ENCODE measurements at places on chromosomes 12 and 14. TPM values are rescaled to one million over a fixed set of nuclear protein-coding genes. Genes with fewer than 3 reads are reported as not detected.

Gene INSM2
- total RNA-seq = not detected

Gene NELL2
- total RNA-seq = 16.4 TPM

Gene TSPAN19
- not detected for total RNA-seq

Gene PZP
- total RNA-seq = not detected

Gene AICDA
- total RNA-seq = not detected

Gene SERPINA10
- not detected for total RNA-seq

Gene EP400
- total RNA-seq = 66.6 TPM

Gene ERG28
- 17.8 TPM for total RNA-seq

Gene ZNF140
- 15.1 TPM for total RNA-seq

Gene C1S
- 2.4 TPM for total RNA-seq

Gene NANOG
- not detected for total RNA-seq

Gene MIP
- not detected for total RNA-seq

Gene ACSS3
- total RNA-seq = not detected

Gene GALNT16
- total RNA-seq = 0.02 TPM

- H3K27ac ChIP-seq = no peak overlapping the region
- peaks cover 39% of the 10 kb centered on the region for H3K36me3 ChIP-seq
- DNase-seq = no peak
- no peak overlapping the region for H3K4me3 ChIP-seq
- H3K27me3 ChIP-seq = no peaks in the 10 kb centered on the region
Observed at GRCh38 chr12:50708631-50709030, 55.3 kb upstream of the ATF1 start.

DNA sequence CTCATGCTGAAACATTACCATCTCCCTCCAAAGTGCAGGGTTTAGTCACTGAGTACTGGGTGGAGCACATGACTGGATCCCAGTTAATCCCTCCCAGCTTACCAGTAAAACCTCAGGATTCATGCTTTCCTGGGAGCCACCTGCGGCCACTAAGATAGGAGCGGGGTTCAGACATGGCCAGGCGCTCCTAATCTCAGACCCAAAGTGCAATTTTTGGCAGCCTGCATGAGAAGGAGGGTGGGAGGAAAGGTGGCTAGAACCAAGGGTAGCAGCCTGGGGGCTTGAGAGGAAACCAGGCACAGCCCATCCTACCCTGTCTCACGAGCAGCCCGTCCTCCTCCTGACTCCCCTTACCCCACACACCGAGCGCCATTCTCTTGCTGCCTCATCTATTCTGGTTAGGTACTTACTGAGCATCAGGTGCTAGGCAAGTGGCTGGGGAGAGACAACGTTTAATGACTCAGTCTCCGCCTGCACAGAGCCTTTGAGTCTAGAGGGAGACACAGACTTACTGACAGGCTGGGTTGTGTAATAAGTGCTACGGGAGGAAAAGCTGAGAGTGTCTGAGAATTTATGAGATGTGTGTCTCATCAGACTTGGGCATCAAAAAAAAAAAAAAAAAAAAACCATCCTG, 9.9 kb downstream of the GPRC5A start:
- no peak for DNase-seq
- H3K4me1 ChIP-seq = peaks cover 13% of the 10 kb centered on the region
- peak overlapping the region; percentile 45 for H3K27ac ChIP-seq

DNA sequence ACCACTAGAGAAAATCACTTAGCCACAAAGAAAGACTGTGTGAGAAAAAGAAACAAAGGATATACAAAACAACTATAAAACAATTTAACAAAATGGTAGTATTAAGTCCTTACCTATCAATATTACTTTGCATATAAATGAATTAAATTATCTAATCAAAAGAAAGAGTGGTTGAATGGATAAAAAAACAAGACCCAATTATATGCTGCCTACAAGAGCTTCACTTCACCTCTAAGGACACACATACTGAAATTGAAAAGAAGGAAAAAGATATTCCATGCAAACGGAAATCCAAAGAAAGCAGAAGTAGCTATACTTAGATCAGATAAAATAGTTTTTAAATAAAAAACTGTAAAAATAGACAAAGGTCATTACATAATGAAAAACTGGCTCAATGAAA, 134.9 kb upstream of the CCDC196 start:
- H3K27ac ChIP-seq = no peak overlapping the region
- no peaks in the 10 kb centered on the region for H3K4me1 ChIP-seq
- no peak overlapping the region for H3K4me3 ChIP-seq
- H3K27me3 ChIP-seq = peaks cover 10% of the 10 kb centered on the region
- H3K36me3 ChIP-seq = no peaks in the 10 kb centered on the region
- no peak for DNase-seq

DNA sequence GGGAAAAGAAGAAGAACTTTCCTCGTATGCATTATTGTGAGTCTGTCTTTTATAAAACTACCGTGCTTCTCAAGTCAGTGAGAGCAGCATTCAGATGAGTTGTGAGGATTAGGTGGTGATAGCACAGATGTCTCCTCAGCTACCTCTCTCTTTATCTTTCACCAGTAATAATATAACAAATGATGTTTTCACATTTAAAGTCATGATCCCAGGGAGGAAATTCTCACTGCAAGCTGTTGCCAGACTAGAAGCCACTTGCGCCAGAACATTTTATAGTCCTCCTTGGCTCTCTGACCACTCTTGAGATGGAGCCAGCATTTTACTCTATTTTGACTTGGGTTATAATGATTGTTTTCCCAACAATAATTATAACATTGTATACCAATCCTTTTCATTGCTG, 443.1 kb downstream of the AEBP2 start:
- no peak overlapping the region for H3K27ac ChIP-seq
- H3K4me1 ChIP-seq = no peaks in the 10 kb centered on the region
- H3K27me3 ChIP-seq = no peaks in the 10 kb centered on the region
- no peak overlapping the region for H3K4me3 ChIP-seq
- DNase-seq = no peak
- no peaks in the 10 kb centered on the region for H3K36me3 ChIP-seq

DNA sequence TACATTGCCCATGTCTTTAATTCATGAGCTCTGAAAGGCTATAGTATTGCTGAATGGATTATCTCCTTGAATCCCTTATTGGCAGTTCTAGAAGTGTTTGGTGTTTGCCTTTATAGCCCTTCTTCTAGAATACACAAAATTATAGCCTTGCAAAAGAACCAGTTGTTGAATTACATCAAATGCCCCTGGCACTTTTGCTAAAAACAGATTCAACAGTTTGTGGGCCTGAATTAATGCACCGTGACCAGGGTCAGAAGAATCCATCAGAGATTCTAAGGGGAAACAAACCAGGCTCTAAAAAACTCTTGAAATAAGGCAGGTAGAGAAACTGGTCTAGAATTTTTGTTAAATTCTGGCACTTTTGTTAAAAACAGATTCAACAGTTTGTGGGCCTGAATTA, 197.8 kb downstream of the SOX5 start:
- no peaks in the 10 kb centered on the region for H3K36me3 ChIP-seq
- H3K27me3 ChIP-seq = no peaks in the 10 kb centered on the region
- H3K4me3 ChIP-seq = no peak overlapping the region
- H3K27ac ChIP-seq = no peak overlapping the region
- H3K4me1 ChIP-seq = no peaks in the 10 kb centered on the region

- H3K27me3 ChIP-seq = no peaks in the 10 kb centered on the region
- no peak overlapping the region for H3K27ac ChIP-seq
- no peak for DNase-seq
Observed at GRCh38 chr12:102093319-102093718, 26.6 kb downstream of the NUP37 start.

GRCh38 chr14:103480595-103480994, 42.0 kb downstream of the CKB start:
- no peak overlapping the region for H3K4me3 ChIP-seq
- peak overlapping the region; percentile 13 for H3K27ac ChIP-seq
- H3K27me3 ChIP-seq = no peaks in the 10 kb centered on the region
- peaks cover 15% of the 10 kb centered on the region for H3K4me1 ChIP-seq

DNA sequence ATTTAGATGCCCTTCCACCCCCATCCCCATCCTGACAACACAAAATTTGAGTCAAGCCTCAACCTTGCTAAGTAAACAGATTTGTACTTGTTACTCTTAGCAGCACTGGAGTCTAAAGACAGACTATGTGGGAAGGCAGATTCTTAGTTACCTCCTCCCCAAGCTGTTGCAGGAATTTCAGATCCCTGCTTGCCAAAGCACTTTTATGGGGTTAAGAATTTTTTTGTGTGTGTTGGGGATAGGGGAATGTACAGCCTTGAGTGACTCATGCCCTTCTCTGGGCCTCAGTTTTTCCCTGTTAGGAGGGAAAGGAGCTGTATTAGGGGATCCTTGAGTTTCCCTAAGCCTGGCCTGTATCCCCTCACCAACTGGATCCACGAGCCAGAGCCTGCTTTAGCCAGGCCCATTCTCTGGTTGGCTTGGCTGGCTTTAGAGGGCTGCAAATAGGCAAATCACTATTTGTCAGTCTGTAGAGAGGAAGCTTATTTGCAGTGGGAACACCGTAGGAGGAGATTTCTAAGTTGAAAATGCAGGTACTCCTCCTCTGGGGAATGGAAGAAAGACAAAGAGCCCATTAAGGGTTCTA, 27.7 kb upstream of the RNU6-8 start:
- H3K27me3 ChIP-seq = no peaks in the 10 kb centered on the region
- no peaks in the 10 kb centered on the region for H3K36me3 ChIP-seq
- H3K27ac ChIP-seq = no peak overlapping the region
- DNase-seq = no peak

DNA sequence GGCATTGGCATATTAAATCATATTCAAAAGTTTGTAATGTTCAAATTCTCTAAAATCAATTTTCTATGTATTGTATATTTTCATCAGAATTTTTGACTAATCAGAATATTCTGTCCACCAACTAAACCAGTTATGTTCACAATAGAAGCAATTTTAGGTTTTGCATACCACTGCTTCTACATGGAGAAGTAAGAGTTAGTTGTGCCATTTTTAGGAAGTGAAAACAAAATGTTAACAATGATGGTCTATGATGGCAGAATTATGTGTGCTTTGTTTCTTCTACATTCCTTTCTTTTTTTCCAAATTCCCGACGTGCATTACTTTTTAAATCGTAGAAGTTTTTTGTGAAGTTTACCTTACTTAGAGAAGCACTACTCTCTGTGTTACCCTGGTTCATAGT, 29.5 kb downstream of the ABHD12B start:
- H3K36me3 ChIP-seq = no peaks in the 10 kb centered on the region
- H3K27me3 ChIP-seq = peaks cover 7% of the 10 kb centered on the region
- H3K27ac ChIP-seq = no peak overlapping the region
- no peak for DNase-seq

- H3K36me3 ChIP-seq = no peaks in the 10 kb centered on the region
- no peak for DNase-seq
- no peak overlapping the region for H3K4me3 ChIP-seq
Observed at GRCh38 chr14:61956517-61956916, 194.3 kb downstream of the SNAPC1 start.

GRCh38 chr14:83893447-83893846, 1636.5 kb upstream of the FLRT2 start:
- H3K36me3 ChIP-seq = no peaks in the 10 kb centered on the region
- DNase-seq = no peak
- H3K4me3 ChIP-seq = no peak overlapping the region
- no peak overlapping the region for H3K27ac ChIP-seq

DNA sequence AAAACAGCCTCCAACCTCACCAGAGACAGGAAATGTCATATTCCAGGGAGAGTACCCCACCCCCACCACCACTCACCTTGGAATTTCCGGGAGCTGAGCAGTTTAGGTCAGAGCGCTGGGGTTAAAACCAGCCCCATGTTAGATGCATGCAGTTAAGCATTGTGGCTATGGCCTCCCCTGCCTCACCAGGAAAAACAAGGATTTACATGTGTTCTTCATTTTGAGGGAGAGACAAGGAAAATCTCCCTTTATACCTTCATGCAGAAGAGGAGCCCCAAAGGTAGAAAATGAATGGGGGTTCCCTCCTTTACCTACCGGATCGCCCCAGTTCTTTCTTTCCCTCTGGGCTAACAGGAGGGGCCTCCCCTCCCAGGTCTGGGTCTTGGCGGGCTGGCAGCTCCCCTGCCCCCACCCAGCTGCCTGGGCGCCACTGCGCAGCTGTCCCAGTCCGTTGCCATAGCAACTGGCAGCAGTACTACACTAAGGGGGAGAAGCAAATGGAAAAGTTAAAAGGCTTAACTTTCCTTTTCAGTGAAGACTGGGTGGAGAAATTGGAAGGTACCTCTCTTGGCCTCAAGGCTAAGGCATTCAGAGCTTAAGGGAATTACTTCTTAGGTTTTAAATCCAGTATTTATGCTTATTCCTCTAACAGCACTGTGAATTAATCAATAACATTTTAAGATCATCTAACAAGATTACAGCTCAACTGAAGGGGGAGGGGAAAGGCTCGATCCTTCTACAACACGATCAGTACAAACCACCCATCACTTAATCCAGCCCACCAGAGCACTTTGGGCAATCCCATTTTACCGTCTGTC, 20.5 kb downstream of the CBX5 start:
- H3K4me1 ChIP-seq = peaks cover 19% of the 10 kb centered on the region
- peak overlapping the region; percentile 68 for H3K27ac ChIP-seq
- peak; percentile 19 for DNase-seq
- H3K36me3 ChIP-seq = peaks cover 18% of the 10 kb centered on the region

DNA sequence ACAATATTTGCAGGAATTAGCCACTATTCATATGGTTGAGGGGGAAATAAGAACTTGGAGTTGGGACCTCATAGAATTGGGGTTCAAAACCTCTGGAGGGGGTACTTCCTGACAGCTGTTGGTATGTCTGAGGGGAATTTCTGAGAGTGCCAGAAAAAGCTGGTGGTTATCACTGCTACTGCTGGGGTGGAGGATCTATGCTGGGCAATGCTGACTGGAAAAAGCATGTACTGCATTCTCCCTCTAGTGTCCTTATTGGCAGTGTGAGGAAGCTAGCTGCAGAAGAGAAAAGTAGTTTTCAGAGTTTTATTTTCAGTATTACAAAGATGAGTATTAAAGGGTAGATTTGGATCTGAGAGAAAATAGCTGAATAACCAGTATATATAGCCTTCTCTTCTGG, 88.8 kb downstream of the FUT8 start:
- no peak overlapping the region for H3K27ac ChIP-seq
- no peaks in the 10 kb centered on the region for H3K27me3 ChIP-seq
- no peak overlapping the region for H3K4me3 ChIP-seq
- H3K36me3 ChIP-seq = peaks cover 23% of the 10 kb centered on the region
- no peak for DNase-seq

GRCh38 chr12:1217191-1217949, 226.3 kb downstream of the ERC1 start:
- no peak for DNase-seq
- H3K4me1 ChIP-seq = peaks cover 7% of the 10 kb centered on the region
- H3K4me3 ChIP-seq = no peak overlapping the region
- no peaks in the 10 kb centered on the region for H3K36me3 ChIP-seq
- no peaks in the 10 kb centered on the region for H3K27me3 ChIP-seq
- H3K27ac ChIP-seq = no peak overlapping the region

GRCh38 chr14:30063746-30064145, 136.1 kb upstream of the PRKD1 start:
- H3K36me3 ChIP-seq = no peaks in the 10 kb centered on the region
- H3K27ac ChIP-seq = no peak overlapping the region
- H3K27me3 ChIP-seq = no peaks in the 10 kb centered on the region
- DNase-seq = no peak
- H3K4me1 ChIP-seq = no peaks in the 10 kb centered on the region
